ENCODE measurements at places on chromosomes 4 and X.

GRCh38 chr4:79176351-79176750, 149.5 kb downstream of the NAA11 start:
- DNase-seq, result no peak

DNA sequence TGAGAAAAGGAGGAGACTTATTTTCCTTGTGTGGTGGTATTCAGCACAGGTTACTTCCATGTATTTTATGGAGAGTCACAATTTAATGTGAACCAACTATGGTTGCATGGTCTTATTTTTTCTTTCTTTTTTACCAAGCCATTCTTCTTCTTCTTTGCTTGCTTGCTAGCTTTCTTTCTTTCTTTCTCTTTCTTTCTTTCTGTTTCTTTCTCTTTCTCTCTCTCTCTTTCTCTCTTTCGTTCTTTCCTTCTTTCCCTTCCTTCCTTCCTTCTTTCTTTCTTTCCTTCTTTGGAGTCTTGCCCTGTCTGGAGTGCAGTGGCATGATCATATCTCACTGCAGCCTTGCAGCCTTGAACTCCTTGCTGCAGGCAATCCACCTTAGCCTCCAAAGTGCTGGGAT, 68.9 kb downstream of the DOCK11 start:
- no peak for DNase-seq

- no peak for DNase-seq
Observed at GRCh38 chr4:141711211-141711610, 74.8 kb downstream of the IL15 start.

GRCh38 chrX:129961180-129962083, 21.0 kb upstream of the BCORL1 start:
- peak; percentile 67 for DNase-seq

DNA sequence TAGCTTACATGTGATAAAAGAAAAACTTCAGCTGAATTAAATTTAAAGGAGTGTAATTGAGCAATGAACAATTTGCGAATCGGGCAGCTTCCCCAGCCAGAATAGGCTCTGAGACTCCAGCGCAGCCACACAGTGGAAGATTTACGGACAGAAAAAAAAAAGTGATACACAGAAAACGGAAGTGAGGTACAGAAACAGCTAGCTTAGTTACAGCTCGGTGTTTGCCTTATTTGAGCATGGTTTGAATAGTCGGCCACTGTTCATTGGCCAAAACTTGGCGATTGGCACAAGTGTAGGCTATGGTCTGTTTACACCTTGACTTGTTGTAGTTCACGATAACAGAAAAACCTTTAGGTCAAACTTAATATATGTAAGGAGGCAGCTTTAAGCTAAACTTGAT, 16.7 kb upstream of the SUPT20HL1 start:
- DNase-seq, result no peak

DNA sequence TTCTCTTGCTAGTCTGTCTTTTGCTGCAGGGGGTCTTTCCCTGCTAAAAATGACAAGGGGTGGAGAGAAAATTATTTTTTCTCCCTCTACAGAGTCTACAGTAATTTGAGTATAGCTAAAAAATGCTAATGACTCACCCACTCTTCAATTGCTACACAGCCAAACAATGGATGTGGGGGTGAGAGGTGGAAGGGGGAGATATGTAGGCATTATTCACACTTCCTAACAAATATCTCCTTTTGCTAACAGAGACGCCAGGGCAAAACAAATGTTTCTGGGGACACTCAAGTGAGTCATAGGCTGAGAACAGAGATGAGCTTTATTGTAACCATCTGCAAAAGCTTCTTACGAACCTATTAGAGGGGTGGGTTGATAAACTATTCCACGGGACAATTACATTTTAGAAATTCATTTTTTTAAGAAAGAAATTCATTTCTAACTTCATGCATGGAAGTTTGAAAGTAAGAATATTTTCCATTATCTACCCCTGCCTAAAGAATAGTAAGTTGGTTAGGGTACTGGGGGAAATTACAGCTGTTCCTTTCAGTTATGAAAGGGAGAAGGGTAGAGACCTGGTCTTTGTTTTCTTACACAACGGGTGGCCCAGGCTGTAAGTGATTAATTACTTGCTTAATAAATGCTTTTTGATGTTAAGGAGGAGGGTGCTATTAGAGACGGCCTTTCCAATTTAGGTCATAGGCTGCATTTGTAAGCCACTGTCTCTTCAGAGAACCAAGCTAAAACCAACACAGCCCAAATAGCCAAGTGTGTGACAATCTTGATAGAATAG, 12.8 kb downstream of the SCD5 start:
- DNase-seq, result no peak

DNA sequence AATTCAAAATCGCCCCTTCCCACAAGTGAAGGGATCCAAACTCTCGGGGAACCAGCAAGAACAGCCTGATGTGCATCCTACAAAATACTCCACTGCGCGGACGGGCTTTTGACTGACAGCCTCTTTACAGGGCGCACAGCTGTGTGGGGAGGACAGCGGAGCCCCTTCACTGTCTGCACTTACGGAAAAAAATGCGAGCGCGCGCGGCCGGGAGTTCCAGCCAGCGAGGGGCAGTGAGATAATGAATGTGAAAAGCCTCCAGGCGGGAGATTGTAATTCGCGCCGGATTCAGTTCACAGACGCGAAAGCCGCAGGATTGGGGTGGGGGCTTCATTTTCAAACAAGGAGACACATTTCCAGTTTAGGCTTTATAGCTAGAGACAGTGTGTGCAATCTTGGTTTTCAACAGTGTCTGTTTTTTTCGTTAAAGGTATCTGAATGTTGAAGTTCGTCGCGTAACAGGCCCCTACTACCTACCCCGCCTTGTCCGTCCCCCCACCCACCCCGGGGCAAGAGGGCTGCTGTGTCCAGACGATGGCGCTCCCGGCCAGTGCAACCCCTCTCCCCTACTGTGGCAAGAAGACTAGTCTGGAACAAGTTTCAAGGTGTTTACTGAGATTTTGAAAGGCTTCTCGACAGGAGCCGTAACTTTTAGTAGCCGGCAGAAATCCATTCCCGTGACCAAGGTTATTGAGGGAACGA, 1.7 kb upstream of the GPR50 start:
- DNase-seq, result no peak

DNA sequence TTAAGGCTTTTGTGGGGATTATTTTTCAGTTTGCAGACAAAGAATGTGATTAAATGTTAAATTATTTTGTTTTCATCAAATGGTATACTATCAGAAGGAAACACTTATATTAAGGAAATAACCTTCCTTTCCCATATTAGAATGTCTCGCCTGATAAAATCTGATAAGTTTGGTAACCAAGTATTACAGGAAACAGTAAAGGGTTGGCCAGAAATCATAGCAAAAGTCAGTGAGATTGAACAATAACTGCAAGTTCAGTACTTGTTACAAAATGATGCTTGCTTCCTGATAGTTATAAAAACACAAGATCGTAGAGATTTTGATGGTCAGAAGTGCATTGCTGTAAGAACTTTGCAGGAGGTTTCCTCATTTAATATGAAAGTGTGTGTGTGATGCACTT, 40.5 kb downstream of the FABP2 start:
- DNase-seq, result no peak

DNA sequence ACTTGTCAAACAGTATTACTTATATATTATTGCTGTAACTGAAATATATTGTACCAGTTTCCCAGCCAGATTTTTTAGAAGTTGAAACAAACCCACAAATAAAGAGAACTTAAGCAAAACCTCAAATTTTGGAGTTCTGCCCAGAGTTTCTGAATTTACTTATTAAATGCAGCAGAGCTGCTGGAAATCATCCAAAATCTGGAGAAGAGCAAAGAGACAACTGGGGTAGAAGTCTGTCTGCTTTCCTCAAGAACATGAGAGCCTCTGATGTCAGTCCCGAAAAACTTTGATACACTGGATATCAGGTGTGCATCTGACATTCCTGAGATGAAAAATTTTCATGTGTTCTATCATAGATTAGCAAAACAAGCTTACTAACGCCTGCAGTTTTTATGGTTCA, 325.9 kb downstream of the NR3C2 start:
- DNase-seq, result no peak

- no peak for DNase-seq
Observed at GRCh38 chrX:20680998-20681397, 414.3 kb upstream of the RPS6KA3 start.

DNA sequence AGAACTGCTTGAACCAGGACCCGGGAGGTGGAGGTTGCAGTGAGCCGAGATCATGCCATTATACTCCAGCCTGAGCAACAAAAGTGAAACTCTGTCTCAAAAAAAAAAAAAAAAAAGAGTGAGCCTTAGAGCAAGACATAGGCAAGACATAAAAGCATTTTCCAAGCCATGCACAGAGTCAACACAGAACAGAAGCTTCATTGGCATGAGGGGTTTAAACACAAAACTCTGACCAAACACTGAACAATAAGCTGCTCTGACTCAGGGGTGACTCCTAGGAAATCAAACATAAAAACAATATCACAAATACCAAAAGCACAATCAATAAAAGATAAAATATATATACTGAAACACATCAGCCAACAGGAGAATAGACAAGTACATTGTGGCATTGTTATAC, 136.8 kb downstream of the PLS3 start:
- DNase-seq, result no peak

DNA sequence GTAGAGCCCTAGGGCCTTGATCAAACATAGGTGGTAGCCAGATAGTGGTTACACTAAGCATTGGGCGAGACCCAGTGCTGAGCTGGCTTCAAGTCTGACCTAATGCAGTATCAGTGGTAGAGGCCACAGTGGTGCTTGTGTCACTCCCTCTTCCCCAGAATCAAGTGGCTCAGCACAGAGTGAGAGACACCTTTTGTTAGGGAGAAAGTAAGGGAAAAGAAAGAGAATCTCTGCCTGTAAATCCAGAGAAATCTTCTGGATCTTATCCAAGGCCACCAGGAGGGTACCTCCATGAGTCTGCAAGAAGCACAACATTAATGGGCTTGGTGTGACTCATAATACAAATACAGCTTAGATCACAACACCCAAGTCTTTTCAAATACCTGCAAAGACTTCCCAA, 117.7 kb upstream of the SLC6A14 start:
- no peak for DNase-seq

DNA sequence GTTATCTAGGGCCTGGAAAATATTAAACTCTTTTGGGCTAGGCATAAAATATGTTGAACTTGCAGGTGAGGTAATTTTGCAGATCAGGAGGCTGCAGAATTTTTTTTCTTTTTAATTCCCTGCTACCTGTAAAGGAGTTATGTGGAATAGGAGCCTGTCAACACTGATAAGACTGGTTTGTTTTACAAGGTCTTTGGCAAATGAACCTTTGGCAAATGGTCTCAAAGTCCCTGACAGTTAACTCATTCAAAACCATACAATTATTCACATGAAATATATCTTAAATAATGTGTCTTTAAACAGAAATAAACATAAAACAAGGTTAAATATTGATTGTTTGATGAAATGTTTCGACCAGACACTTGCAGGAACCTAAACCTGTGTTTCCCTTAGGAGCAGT, 340.2 kb downstream of the GASK1B start:
- no peak for DNase-seq
